ENCODE measurements at places on chromosomes 3 and 15. TPM values are rescaled to one million over a fixed set of nuclear protein-coding genes. Genes with fewer than 3 reads are reported as not detected.

Gene PLD1
- 24.9 TPM for total RNA-seq

Gene CILP
- total RNA-seq, result 24.6 TPM

Gene CTXND1
- not detected for total RNA-seq

Gene HACD3
- 23.2 TPM for total RNA-seq

Gene TEX55
- total RNA-seq, result not detected

Gene DIPK2A
- 39.4 TPM for total RNA-seq

Gene CHRNA5
- 4.3 TPM for total RNA-seq
